ENCODE measurements at places on chromosomes 6 and 20.

DNA sequence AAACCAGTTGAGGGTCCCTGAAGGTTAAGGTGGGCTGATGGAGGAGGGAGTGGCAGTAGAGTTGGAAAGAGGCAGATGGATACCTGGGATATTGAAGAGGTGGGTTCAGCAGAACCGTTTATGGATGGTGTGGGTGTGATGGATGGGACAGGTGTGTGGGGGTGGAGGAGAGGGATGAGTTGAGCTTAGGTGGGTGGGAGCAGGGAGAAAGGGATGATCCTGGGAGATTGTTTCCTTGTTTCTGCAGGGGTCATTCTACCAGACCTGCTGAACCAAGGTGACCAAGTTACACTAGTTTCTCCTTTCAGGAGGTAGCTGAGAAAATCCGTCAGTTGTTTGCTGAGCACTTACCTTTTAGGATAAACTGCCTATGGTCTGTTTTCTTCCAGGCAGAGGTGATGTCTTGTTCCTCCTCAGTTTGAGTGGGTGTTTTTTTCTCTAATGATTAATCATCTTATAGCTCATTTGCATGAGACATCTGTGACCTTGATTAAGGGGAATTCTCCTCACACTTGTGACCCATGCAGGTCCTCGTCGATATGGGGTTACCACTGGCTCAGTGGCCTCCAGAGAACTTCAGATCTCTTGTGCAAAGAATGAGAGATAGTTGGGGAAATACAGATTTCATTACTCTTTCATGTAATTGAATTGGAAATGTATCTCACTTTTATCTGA lies 53.0 kb downstream of the FARS2 start:
- no peak for DNase-seq

DNA sequence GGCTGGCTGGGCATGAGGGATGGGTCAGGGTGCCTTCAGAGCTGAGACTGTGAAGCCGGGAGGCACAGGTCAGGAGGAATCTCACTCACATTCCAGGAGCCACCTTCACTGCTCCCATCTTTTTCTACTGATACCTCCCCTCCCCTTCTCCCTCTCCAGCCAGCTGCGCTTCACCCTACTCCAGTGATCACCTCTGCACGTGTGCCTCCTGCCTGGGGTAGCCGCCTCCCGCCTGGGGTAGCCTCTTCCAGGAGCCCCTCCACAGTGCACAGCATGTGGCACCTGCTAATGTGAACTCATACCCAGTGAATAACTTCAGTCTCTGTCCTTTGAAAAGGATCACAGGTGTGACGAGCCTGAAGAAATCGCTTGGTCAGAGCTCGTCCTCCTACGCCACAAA lies 232.6 kb downstream of the TMEM242 start:
- no peak for DNase-seq

DNA sequence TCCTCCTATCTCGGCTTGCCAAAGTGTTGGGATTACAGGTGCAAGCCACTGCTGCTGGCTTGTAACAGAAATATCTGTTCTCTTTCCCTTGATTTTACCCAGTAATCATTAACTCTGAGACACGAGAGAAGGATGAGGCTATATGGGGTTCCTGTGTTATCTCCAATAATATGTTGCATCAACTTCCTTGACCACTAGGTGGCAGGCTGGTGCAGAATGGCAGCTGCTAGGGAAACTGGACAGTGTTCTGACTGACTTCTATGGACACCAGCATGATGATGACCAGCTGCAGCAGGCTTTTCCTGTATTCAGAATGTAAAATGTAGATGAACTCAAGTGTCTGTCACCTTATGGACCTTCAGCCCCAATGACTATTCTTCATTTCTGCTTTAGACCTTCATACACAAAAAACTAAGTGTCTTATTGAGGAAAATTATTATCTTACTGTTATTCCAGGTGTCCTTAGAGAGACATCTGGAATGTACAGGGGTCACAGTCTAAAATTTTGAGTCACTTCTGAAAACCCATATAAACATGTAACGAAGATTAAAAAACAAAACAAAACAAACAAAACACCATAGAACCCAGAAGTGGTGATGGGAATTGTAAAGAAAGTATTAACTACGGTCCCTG lies 20.4 kb upstream of the CD109 start:
- no peak for DNase-seq

GRCh38 chr6:74273541-74273940 lies 577.5 kb downstream of the CD109 start:
- DNase-seq, result no peak

DNA sequence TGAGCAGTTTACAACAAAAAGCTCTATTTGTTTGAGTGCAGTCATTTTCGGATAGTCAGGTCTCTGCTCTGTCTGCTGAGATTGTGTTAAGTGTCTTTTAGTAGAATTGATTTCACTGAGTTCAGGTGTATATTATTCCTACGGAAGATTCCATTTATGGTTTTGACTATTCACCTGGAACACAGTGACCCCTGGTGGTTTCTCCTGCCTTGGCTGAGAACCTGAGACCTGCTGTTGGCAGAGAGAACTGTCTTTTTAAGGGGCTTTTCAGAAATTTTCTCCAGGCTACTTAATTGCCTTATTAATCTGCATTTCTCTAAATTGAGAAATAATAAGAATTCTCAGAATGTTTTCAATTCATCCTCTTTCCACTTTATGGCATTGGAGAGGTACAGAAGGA lies 508.0 kb downstream of the TBC1D32 start:
- DNase-seq, result no peak

DNA sequence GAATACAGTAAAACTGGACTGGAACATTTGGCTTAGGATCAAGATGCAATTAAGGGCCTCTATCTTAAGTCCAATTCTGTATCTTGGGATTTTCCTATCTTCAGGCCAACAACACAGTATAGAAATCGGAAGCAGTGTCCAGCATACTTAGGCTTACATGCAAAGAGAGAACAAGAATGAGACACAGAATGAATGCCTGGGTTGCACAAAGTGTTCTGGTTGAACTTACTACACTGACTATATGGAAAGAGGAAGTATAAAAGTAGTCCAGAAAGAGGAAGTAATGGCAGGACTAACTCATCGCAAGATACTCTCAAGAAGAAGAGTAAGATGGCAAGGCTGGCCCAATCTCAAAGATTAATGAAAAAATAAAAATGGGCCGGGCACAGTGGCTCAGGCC lies 87.6 kb downstream of the BTBD9 start:
- DNase-seq, result no peak

- no peak for DNase-seq
Observed at GRCh38 chr6:124927806-124928205, 34.4 kb upstream of the RNF217 start.

GRCh38 chr6:42746463-42747391 lies 824 bp upstream of the TBCC start:
- DNase-seq, result no peak

DNA sequence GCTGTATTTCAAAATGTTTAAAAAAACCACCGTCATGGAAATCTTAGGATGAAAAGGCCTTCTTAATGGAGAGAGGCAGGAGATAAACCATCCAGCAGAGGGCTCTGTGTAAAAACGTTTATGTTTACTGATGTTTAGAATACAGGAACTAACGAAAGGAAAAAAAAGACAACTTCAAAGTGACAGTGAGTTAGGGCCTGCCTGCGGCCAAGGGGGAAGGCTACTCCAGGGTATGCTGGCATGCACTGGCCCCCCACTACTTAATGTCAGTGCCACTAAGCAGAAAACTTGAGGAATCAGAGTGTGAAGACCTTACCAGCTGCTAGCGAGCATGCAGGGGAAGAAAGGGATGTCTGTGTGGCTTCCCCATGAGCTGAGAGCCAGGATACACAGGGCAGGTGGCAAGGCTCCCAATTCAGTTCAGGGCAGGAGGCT lies 47.7 kb downstream of the AKAP7 start:
- DNase-seq, result no peak

GRCh38 chr20:49112596-49113274 lies 66.6 kb downstream of the CSE1L start:
- DNase-seq, result no peak

GRCh38 chr6:108113557-108114519 lies 39.3 kb upstream of the OSTM1 start:
- DNase-seq, result no peak

DNA sequence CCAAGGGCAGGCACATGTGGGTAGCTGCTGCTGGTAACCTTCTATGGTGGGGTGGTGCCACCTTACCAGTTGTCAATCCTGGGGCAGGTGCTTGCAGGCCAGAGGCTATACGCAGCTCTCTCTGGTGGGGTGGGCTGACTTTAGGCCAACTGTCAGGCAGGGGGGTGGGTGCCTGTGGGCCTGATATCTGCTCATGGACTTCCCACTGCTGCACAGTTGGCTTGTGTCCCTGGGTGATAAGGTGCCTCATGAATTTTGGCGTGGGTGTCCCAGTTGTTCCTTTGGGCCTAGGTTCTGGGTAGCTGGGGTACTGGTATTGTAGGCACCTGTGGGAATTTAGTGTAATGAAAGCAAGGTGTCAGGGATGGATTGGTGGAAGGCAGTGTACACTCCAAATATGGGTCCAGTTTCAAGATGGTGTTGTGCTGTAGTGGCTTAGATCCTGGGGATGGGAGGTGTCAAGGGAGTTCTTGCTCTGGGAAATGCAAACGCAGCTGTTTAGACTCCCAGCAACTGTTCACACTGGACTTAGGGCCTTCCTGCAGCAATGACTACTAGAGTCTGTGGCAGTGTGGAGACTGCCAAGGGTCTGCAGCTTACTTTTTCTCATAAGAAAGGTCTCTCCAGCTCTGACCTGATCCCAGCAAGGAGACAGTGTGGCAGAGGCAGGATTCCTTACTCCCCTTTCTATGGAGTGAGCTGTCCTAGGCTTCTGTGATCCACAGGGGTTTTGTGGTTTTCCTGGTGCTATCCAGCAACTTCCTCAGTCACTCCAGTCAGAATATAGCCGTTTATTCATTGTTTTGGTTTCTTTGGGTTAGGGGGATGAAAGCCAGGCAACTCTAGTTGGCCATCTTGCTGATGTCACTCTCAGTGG lies 128.2 kb downstream of the CRYBG1 start:
- no peak for DNase-seq

- DNase-seq, result no peak
Observed at GRCh38 chr6:112041535-112041934, 12.4 kb upstream of the CCN6 start.

DNA sequence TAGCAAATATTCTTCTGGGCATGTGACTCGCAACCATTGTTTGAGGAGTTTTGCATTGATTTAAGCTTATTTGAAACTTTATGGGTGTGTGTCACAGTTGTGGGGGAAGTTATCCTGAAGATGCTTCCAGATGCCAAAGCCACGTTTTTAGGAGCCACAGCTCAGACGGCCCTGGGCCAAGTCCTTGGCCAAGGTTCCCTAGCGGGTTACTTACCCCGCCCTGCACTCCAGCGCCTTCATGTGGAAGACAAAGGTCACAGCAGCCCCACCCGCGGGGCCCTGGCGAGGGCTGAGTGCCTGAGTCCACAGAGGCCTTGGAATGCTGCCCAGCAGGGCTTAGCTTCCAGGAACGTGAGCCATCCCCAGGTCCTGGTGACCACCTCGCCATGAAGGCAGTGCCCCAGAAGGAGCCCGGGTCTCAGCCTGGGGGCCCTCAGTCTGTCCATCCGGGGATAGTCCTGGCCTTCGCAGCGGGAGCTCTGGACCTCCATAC lies 308.3 kb downstream of the CDH4 start:
- DNase-seq, result no peak

GRCh38 chr20:36872852-36873251 lies 3.1 kb upstream of the TLDC2 start:
- no peak for DNase-seq

- DNase-seq, result no peak
Observed at GRCh38 chr20:5113615-5113986, 6.2 kb downstream of the PCNA start.

GRCh38 chr6:148969603-148970061 lies 222.8 kb downstream of the UST start:
- no peak for DNase-seq

GRCh38 chr6:46011188-46012085 lies 4.2 kb downstream of the CLIC5 start:
- DNase-seq, result no peak

DNA sequence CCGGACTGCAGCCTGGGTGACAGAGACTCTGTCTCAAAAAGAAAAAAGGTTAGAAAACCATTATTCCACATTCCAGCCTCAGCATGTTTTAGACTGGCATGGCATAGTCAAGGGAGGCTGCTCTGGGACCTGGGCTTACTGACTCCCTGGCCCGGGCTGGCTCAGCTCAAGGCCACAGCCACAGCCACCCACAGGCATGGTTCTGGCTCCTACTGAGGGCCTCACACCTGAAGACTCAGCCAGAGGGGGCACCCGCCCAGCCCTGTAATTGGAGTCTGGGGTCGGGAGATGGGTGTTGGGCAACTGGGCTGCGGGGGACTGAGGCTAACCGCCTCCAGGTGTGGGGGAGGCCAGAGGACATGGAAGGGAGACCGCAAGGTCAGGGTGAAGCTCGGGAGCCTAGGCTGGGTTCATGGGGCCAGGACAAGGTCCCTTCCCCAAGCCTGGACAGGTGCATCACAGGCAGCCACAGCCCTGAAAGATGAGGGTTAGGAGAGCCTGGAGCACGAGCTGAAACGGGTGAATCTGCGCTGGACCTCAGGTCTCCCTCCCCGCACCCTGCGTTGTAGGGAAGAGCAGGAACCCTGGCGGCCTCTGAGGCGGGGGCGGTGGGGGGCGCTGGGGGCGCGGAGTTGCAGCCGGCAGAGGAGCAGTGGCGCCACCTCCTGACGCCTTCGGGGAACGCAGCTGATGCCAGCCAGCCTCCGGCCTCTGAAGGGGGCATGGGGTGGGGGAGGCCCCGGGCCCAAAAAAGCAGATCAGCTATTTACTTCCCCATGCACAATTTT lies 67.7 kb upstream of the SRSF6 start:
- DNase-seq, result no peak

- DNase-seq, result no peak
Observed at GRCh38 chr6:106112433-106112832, 26.3 kb downstream of the PRDM1 start.

- DNase-seq, result no peak
Observed at GRCh38 chr20:53352727-53353440, 240.8 kb downstream of the ZNF217 start.

GRCh38 chr20:47252879-47253307 lies 103.6 kb downstream of the ZMYND8 start:
- no peak for DNase-seq

DNA sequence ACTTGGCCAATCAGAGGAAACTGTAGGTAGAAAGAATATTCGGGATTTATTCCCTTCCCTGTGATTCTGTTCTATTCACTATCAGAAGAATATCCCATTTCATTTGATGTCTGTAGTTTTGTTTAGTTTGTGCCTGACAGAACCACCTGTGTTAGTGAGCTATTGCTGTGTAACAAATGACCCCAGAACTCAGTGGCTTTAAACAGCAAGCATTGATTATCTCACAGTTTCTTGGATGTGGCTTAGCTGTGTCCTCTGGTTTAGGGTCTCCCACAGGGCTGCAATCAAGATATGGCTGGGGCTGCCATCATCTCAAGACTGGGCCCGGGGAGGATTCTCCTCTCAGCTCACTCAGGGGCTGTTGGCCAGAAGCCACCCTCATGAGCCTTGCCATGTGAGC lies 143.7 kb downstream of the ZDHHC14 start:
- no peak for DNase-seq

GRCh38 chr6:148263961-148264360 lies 78.7 kb upstream of the SASH1 start:
- DNase-seq, result no peak

DNA sequence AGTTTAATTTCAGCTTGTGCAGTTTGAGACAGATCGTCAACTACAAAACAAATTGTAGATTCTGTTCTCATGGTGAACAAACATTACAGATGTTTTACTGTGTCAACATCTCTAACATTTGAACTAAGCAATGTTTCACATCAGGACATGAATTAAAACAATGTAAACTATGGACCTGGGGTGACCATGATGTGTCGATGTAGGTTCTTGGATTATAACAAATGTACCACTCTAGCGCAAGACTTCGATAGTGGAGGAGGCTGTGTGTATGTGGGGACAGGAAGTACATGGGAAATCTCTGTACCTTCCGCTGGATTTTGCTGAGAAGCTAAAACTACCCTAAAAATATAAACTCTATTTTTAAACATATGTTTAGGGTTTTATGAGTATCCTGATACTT lies 17.1 kb downstream of the HIVEP2 start:
- no peak for DNase-seq
